Activated CD4-positive, alpha-beta T cell treated with anti-CD3 and anti-CD28 coated beads, Interleukin-2, amount 50 U/mL, for 48 hours (primary cell): ENCODE measurements at places on chromosomes 4 and X.

DNA sequence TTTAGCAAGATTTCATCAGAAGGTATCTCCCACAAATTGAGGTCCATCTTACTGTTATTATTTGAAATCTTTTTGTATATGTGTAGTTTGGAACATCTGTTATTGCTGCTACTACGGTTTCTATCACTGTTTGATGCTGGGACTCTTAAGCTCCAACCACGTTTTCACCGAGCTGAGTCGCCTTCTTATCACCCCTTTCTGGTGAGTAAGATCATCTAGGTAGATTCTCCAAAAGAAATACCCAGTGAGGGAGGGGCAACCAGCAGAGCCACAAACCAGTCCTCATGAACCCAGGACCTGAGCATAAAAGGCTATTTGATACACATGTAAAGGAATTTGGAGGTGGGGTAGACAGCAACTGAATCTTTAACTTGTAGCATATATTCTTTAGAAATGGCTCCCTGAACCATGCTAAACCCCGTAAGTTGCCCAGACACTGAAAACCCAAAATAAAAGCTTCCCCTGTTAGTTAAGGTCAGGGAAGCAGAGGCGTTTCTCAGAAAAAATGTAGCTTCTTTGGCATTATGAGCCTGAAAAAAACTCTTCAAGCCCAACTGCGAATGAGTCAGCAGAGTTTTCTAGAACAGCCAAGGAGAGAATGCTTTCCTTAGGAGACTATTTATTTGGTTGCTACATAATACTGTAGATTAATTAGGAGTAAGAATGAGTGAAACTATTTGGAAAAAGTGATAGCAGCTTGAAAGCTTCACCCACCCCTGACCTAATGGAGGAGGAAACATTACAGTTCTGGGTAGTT lies 53.8 kb upstream of the ATXN3L start:
- DNase-seq, result peak; percentile 7

DNA sequence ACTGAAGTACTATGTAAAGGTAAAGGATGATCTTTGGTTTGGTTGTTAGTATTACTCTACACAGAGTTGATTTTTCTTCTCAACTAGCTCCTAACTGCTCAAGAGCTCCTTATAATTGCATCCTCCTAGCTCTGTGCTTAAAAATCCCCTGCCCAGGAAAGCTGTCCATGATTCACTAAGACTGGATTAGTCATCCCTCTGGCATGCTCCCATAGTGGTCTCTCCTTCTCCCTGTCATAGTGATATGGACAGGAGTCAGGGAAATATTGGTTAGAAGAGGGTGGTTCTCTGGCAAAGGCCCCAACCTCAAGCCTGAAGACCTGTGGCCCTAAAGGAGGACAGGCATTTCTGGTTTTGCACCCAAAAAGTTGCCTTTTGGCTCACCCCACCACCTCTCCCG lies 242.3 kb upstream of the KCNIP4 start:
- DNase-seq, result no peak

DNA sequence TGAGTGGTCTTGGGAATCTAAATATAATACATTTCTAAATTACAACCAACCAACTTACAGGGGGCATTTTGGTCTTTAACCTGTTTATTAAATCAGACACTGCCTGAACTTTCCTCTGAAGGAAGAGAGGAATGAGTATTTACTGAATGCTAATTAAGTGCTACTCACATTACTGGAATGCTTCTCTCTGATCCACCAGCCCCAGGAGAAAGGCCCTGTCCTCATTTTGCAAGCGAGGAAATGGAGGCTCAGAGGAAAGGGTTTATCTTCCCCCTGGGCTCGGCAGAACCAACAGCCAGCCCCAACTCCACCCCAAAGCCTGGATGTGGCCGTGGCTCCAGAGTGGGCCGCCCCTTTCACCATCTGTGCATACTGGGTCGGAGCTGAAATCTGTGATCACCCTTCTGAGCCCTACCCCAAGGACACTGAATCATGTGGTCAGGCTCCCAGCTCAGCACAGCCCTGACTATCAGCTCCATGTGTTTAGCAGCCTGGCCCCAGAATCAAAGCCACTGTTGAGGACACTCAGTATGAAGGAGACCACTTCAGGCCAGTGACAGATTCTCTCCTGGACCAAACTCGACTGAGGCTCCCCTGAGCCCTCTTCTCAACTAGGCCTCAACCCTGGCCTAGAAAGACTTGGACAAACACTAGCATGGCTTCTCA lies 56.7 kb upstream of the ENPP6 start:
- DNase-seq, result peak; percentile 3

- no peak for DNase-seq
These were observed 124.8 kb upstream of the KLF8 start for GRCh38 chrX:56107320-56107719.

- DNase-seq, result no peak
These were observed 729.5 kb upstream of the LCORL start for GRCh38 chr4:18751083-18751482.

DNA sequence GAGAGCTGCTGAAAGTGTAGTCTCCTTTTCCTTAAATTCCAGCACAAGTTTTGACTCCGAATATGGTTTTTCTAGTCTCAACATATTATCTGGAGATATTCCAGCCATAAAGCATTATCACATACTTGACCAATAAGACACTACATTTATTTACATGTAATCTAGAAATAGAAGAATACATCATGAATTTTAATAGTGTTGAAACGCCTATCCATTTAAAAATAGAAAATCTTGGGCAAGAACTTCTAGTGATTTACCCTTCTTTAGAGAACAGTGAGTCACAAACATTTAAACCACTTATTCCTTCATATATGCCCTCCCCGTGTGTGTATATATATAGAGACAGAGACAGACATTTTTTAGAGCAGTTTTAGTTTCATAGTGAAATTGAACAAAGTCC lies 161.5 kb downstream of the SOWAHB start:
- no peak for DNase-seq

DNA sequence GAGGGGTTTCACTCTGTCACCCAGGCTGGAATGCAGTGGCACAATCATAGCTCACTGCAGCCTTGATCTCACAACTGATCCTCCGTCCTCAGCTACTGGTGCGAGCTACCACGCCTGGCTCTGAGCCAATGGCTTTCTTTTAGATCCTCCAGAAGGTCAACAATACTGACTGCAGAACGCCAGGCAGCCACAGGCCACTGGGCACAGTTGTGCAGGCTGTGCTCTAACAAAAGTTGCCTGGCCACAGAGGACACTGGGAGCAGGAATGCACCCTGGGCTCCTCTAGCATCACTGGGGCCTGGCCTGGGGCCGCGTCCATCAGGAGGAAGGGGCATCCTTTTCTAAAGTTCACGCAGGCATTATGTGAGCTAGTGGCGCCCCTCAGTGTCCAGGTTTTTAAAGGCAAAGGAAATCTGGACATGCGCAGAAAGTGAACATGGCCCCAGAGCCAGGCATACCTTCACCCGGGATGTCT lies 14.9 kb upstream of the PORCN start:
- peak; percentile 21 for DNase-seq

GRCh38 chr4:74402692-74403456 lies 37.9 kb downstream of the EREG start:
- no peak for DNase-seq
